Stimulated activated memory B cell treated with anti-CD40 and anti-IgM and Interleukin-4, amounts not matched to agents 10 μg/mL and 1 μg/mL and 100 μg/mL, for 72 hours (primary cell): ENCODE measurements at places on chromosomes 7 and 10.
A peak's percentile ranks its signal among the peaks of the same experiment; 100 is the strongest.

DNA sequence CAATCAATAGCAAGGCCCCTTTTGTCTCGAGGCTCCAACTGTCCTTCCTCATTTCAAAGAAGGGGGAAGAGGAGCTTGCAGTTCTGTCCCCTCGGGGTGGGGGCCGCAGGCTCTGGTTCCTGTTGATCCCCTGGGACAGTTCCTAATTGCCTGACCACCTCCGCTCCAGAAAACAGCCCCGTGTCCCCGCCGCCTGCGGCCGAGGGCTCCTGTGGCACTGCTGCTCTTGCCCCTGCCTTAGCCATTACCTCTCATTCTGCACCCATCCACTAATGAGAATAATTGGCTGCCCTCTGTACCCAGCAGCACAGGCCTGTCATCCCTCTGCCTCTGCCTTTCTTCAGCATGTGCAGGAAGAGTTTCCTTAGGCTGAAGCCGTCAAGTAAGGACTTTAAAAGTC, 668.3 kb upstream of the FOXK1 start:
- peaks cover 37% of the 10 kb centered on the region for H3K27me3 ChIP-seq
- H3K4me1 ChIP-seq: no peaks in the 10 kb centered on the region
- no peak overlapping the region for H3K27ac ChIP-seq
- ATAC-seq: no peak
- H3K36me3 ChIP-seq: peaks cover 5% of the 10 kb centered on the region
- H3K4me3 ChIP-seq: no peak overlapping the region

DNA sequence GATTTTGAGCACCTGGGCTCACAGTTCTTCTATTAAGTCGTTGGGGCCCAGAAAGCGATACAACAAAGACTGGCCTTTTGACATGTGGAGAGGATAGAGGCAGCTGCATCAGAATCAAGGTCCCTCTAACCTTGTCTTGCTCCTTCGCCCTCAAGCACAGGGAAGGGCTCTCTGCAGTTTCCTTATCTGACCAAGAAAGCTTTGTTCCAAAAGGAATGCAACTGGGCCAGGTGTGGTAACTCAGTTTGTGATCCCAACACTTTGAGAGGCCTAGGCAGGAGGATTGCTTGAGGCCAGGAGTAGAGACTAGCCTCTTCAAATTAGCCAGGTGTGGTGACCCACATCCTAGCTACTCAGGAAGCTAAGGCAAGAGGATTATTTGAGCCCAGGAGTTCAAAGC, 32.2 kb downstream of the SVOPL start:
- H3K27ac ChIP-seq: no peak overlapping the region
- no peak for ATAC-seq
- no peak overlapping the region for H3K4me3 ChIP-seq

DNA sequence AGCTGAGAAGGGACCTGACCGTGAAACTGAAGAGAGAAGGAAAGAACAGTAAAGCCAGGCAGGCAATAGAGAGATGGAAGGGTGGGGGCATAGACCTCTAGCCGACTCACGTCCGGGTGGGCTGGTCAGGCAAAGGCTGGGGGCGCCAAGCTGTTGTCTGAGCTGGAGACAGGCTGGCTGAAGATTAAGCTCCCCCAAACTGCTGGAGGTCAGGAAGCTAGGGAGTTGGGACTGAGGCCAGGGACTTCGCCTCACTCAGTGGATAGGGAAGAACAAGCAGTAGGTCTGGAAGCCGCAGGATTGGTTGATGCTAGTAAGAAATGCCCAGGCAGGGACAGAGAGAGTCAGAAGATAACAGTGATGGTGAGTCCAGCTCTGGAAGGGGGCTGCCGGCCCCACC, 5.3 kb downstream of the PITX3 start:
- no peak for ATAC-seq
- H3K27ac ChIP-seq: peak overlapping the region; percentile 35
- peaks cover 17% of the 10 kb centered on the region for H3K4me1 ChIP-seq
- peaks cover 52% of the 10 kb centered on the region for H3K27me3 ChIP-seq

- no peak overlapping the region for H3K4me3 ChIP-seq
- peaks cover 18% of the 10 kb centered on the region for H3K27me3 ChIP-seq
- no peaks in the 10 kb centered on the region for H3K4me1 ChIP-seq
- no peak overlapping the region for H3K27ac ChIP-seq
- no peak for ATAC-seq
These were observed 234.9 kb downstream of the SKIDA1 start for GRCh38 chr10:21290499-21291160.

DNA sequence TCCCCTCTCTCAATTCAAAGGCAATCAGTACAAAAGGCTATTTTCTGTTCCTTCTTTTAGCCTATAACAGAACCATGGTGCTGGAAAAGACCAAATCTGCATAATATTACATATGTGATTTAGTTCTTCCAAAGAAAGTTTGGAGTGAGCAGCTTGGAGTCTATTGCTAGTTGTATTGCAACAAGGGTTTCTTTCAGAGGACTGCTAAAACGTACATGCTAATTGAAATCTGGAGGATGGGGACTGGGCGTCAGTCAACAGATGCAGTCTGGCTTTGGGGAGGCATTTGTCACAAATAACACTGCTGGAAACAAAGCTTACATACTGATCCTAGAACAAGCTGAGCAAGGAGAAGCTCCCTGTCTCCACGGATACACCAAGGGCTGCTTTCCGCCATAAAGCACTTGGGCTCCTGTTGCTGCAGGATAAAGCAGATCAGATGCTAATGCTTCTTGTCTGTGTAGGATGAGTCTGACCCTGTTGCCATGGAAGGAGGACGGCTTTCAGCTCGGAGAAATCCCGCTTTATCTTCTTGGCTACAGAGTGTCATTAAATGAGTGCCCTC, 883.5 kb downstream of the SORCS1 start:
- H3K4me3 ChIP-seq: no peak overlapping the region
- H3K27ac ChIP-seq: no peak overlapping the region
- no peak for ATAC-seq
- H3K4me1 ChIP-seq: no peaks in the 10 kb centered on the region
- no peaks in the 10 kb centered on the region for H3K27me3 ChIP-seq

DNA sequence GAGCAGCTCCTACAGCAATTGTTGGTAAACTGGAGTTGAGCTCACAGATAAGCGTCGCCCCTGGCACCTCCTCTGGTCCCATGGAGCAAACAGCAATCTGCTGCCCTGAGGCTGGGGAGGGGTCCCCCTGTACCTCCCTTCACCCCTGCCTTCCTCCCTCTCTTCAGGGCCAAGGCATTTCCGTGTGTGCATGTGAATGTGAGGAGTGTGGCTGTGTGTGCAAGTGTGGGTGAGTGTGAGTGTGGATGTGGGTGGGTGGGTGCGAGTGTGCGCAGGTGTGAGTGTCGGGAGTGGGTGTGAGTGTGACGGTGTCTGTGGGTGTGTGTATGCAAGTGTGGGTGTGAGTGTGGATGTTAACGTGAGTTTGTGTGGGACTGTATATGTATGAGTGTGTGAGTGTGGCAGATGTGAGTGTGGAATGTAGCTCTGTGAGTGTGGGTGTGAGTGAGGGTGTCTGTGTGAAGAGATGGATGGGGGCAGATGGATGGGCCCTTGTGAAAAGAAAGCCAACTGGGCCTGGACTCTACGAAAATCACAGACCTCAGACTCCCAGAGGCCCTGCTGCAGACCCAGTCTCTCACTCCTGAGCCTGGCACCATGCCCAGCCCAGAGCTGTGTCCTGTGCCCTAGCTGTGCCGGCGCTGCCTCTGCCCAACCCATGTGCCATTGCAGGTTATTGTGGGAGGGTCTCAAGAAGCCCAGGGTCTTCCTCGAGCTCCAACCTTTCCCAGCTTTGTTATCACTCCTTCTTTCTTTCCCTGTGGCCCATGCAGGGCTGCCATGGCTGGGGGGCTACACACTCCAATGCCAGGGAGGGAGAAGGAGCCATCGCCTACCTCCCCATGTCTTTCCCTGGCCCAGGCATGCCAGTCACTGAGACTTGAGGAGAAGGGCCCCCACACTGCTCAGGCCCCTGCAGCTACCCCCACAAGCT, 73.9 kb downstream of the GRID1 start:
- no peaks in the 10 kb centered on the region for H3K4me1 ChIP-seq
- no peak overlapping the region for H3K4me3 ChIP-seq
- peak; percentile 2 for ATAC-seq
- H3K36me3 ChIP-seq: no peaks in the 10 kb centered on the region
- peaks cover 33% of the 10 kb centered on the region for H3K27me3 ChIP-seq

- no peaks in the 10 kb centered on the region for H3K36me3 ChIP-seq
- peaks cover 51% of the 10 kb centered on the region for H3K27me3 ChIP-seq
These were observed 81.1 kb upstream of the PRKG1 start for GRCh38 chr10:50992972-50993766.

DNA sequence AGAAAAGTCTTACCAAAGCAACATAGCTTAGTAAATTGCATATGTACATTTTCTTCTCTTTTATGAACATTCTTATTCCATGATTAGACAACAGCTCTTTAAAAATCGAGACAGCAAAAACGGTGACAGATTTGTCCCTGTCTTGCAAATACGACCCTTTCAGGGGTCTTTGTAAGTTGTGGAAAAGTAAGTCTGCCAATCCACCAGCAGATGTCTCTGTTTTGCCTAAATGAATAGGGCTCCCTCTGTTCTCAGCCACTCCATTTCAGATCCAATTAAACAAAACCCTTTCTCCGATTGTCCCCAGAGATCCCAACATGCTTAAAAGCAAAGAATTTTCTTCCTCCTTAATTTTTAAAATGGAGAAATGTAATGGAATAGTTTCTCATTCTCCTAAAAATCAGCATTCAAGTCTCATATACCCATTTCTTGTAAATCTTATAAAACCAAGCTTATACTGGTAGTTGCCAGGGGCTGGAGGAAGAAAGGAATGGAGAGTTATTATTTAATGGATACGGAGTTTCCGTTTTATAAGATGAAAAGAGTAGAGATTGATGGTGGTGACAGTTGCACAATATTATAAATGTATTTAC, 61.0 kb upstream of the NFE2L3 start:
- peak overlapping the region; percentile 5 for H3K4me3 ChIP-seq
- peak overlapping the region; percentile 55 for H3K27ac ChIP-seq
- H3K36me3 ChIP-seq: no peaks in the 10 kb centered on the region
- peaks cover 27% of the 10 kb centered on the region for H3K4me1 ChIP-seq
- ATAC-seq: no peak

DNA sequence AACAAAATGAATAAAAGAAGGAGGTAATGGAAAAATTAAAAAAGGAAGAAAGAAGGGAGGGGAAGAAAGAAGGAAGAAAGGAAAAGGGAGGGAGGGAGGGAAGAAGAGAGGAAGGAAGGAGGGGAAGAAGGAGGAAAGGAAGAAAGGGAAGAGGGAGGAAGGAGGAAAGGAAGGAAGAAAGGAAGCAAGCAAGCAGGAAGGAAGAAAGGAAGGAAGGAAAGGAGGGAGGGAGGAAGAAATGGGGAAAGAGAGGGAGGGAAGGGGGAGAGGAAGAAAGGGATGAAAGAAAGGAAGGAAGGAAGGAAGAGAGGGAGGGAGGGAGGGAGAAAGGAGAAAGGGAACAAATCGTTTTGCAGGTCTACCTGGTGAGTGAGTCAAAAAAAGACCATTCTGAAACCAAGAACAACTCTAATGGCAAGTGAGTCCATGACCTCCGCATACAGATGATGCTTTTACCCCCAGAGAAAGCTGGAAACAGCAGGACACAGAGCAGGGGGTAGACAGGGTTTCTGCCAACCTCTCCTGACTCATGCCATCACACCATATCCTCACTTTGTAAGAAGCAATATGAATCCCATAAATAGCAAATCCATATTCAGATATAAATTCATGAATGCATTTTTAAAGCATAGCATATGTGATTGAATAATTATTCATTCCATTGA, 1112.9 kb upstream of the AUTS2 start:
- no peaks in the 10 kb centered on the region for H3K36me3 ChIP-seq
- H3K4me3 ChIP-seq: no peak overlapping the region
- H3K27ac ChIP-seq: no peak overlapping the region
- H3K4me1 ChIP-seq: no peaks in the 10 kb centered on the region

DNA sequence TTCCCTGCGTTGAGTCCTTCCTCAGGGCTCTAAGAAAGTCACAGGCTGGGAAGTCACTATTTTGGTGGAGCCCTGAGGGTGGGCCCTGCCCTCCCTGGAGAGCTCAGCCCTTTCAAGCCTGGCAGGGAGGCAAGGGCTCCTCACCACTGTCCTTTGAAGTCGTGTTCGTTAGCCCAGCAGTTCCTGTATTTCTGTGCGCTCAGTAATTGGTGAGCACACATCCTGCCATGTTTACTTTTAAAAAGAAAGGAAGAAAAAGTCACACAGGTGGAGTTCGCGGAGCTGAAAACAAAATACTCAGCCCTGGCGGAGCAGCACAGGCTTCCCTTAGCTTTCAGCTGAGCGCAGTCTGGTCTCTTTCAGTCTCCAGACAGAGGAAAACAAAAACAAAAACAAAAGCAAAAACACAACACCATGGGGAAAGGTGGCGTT, 37.1 kb downstream of the PRKCQ start:
- H3K27me3 ChIP-seq: peaks cover 41% of the 10 kb centered on the region
- no peak overlapping the region for H3K27ac ChIP-seq
- peak overlapping the region; percentile 47 for H3K4me3 ChIP-seq
- no peak for ATAC-seq
- peaks cover 12% of the 10 kb centered on the region for H3K4me1 ChIP-seq
- no peaks in the 10 kb centered on the region for H3K36me3 ChIP-seq

DNA sequence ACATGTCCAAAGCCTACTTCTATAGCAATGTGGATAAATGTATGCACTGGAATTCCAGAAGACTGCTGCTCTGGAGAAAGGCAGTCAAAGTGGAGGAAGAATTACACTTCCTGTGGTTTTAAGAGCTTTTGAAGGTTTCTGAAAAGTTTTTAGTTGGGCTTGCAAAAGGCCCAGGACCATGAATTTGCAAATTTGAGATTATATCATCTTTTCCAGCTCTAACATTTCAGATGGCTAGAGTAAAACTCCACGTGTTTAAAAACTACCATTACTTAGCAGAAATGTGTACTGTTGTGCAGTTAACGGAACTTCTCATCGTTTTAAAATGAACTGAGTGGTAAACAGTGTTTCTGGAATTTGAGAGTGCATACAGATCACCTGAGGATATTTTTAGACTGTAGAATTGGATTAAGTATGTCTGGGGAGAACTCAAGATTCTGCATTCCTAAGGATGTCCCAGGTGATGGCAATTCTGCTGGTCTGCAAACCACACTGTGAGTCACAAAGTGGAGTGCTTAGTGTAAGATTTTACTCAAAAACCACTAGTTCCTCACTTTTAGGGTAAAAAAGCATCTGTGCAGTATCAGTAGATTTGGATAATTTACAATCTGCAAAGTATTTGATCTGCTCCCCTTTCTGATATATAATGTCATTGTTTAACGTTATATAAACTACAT, 32.9 kb upstream of the CCDC71L start:
- no peak for ATAC-seq
- H3K27me3 ChIP-seq: no peaks in the 10 kb centered on the region
- no peaks in the 10 kb centered on the region for H3K4me1 ChIP-seq
- no peaks in the 10 kb centered on the region for H3K36me3 ChIP-seq
- no peak overlapping the region for H3K4me3 ChIP-seq

GRCh38 chr10:121540732-121541395, 57.4 kb downstream of the FGFR2 start:
- no peaks in the 10 kb centered on the region for H3K36me3 ChIP-seq
- ATAC-seq: no peak
- H3K4me1 ChIP-seq: no peaks in the 10 kb centered on the region
- no peak overlapping the region for H3K27ac ChIP-seq

GRCh38 chr7:83150310-83150709, 12.4 kb downstream of the PCLO start:
- no peaks in the 10 kb centered on the region for H3K27me3 ChIP-seq
- ATAC-seq: no peak
- H3K4me1 ChIP-seq: no peaks in the 10 kb centered on the region
- no peaks in the 10 kb centered on the region for H3K36me3 ChIP-seq
- no peak overlapping the region for H3K4me3 ChIP-seq
- no peak overlapping the region for H3K27ac ChIP-seq

GRCh38 chr10:119602241-119603095, 5.7 kb upstream of the TIAL1 start:
- peaks cover 5% of the 10 kb centered on the region for H3K4me1 ChIP-seq
- no peak overlapping the region for H3K27ac ChIP-seq
- no peak for ATAC-seq
- H3K4me3 ChIP-seq: no peak overlapping the region
- H3K36me3 ChIP-seq: peaks cover 6% of the 10 kb centered on the region
